ENCODE measurements at places on chromosomes 4 and X. TPM values are rescaled to one million over a fixed set of nuclear protein-coding genes. Genes with fewer than 3 reads are reported as not detected.

ADRA2C gene
- 3.5 TPM for total RNA-seq

GRCh38 chr4:156970501-156971164 is 966 bp downstream of the PDGFC start:
- H3K36me3 ChIP-seq: no peaks in the 10 kb centered on the region
- DNase-seq: peak; percentile 66
- peak overlapping the region; percentile 89 for H3K27ac ChIP-seq
- no peaks in the 10 kb centered on the region for H3K27me3 ChIP-seq
- H3K4me3 ChIP-seq: peak overlapping the region; percentile 84

- H3K4me1 ChIP-seq: no peaks in the 10 kb centered on the region
- no peaks in the 10 kb centered on the region for H3K27me3 ChIP-seq
Observed at GRCh38 chr4:165631208-165631894, 241.7 kb upstream of the TLL1 start.

GRCh38 chrX:3143043-3143799 is 102.0 kb downstream of the ARSF start:
- DNase-seq: no peak
- no peak overlapping the region for H3K4me3 ChIP-seq
- no peak overlapping the region for H3K27ac ChIP-seq
- no peaks in the 10 kb centered on the region for H3K4me1 ChIP-seq
- H3K36me3 ChIP-seq: no peaks in the 10 kb centered on the region
- H3K27me3 ChIP-seq: no peaks in the 10 kb centered on the region

All from psoas muscle (tissue), 8 donors.